ENCODE measurements at places on chromosomes 3 and 15.

DNA sequence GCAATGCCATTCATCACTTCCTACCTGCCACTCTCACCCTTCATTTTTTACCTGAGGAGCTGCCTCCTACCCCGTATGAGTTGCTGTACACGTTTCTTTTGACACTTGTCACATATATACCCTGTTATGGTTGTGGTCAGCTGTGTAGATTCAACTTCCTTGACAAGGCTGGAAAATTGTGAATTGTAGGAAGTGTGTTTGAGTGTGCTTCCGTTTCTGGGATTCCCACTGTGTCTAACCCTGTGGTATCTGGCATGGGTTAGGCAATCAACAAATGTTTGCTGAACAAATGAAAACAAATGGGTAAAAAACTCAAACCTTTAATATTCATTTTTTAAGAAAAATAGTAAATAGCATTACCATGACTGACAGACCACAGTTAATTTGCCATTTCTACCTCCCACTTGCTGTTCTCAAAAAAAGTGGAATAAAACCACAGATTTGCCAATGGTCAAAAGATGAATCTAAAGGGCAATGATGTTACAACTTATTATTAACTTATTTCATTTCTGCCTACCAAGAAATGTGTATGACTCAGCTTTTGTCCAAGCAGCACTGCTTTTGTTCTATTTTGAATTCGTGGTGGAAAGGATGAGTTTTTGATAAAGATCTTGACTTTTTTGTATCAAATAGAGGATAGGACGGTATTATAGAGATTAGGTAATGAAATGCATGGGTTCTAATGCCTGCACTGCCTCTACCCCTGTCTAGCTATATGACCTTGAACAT lies 404.6 kb downstream of the LPP start:
- no peak for DNase-seq

- no peak for DNase-seq
These were observed 112.5 kb downstream of the FOXB1 start for GRCh38 chr15:60116456-60117089.

GRCh38 chr15:39465843-39466749 lies 114.8 kb upstream of the THBS1 start:
- no peak for DNase-seq

GRCh38 chr3:143578810-143579435 lies 269.3 kb downstream of the SLC9A9 start:
- DNase-seq: no peak

GRCh38 chr15:96610757-96611156 lies 280.3 kb downstream of the NR2F2 start:
- DNase-seq: no peak

DNA sequence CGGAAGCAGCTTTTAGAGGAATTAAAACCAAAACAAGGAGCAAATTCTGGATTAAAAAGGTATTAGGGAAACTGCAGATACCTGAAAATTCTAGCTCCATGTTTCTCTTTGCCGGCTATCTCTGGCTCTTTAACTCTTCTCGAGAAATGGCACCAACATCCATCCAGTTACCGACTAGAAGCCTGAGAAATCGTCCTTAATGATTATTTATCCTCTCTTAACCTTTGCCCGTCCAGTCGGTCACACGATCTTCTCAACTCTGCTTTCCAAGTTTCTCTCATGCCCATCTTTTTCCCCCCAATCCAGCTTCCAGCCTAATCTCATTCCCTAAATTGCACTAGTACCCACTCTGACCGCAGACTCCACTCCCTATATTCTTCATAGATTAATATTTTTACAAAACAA lies 596 bp upstream of the SGO1 start:
- DNase-seq: no peak

- no peak for DNase-seq
These were observed 2.0 kb downstream of the FOXP1 start for GRCh38 chr3:71581457-71582035.

DNA sequence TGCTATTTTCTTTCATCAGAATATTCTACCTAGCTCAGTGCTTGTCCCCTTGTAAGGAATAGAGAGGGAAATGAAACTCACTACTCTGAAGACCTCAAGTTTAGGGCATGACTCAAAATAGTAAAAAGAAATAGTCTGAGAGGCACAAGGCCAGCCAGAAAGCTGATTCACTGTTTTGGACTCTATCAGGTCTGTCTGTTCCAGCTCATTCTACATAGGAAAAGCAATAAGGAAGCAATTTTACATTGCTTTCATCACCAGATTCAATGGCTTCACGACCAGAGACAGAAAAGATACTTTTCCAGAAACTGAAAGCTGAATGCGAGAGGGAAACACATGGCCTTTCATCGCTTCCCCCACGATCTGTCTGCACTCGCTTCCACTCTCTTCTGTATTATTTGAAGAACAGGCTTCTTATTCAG lies 276.0 kb downstream of the GBE1 start:
- no peak for DNase-seq

DNA sequence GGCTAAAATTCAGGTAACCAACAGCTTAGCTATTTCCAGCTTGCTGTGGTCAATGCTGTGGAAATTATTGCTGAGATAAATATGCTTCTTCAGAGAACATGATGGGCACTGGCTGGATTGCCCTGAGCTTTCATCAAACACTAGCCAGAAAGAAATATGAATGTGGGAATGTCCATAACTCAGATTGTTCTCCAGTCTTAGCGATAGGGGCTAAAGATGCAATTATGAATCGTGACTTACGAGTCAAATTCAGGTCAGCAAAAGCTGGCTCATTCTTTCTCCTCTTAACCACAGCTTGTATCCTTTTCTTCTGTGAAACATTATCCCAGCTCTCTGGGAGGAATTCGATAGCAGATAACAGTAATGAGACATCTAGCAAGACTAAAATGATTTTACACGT lies 307.6 kb downstream of the RYR3 start:
- DNase-seq: no peak

DNA sequence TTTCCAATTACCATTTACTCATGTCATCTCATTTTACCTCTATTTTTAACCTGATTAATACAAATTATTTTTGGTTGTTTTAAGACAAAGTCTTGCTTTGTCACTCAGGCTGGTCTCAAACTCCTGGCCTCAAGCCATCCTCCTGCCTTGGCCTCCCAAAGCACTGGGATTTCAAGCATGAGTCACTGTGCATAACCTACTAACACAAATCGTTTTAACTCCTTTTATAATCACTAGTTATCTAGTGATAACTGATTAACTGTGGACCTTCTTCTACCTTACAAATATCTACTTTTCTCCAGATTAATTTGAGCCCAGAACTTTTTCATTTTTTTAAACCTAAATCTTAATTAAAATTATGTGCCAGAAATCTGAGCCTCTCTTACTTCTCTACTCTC lies 4.6 kb downstream of the ATP13A3 start:
- DNase-seq: no peak

DNA sequence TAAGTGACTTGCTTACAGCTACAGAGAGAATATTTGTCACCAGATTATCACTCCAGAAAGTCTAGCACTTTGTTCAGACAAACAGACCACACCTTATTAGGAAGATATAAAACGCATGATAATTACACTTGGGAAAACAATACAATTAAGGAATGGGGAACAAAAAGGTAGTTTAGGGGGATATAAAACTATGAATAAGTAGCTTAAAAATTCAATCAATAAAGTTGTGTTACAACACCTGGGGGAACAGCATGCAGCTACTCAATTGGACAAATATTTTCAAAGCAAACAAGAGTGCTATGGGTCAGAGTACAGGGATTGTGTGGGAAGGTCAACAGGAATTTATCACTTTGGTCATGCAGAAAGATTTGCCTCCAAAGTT lies 15.1 kb downstream of the CLDN1 start:
- no peak for DNase-seq

GRCh38 chr15:63559753-63560152 lies 37.4 kb upstream of the FBXL22 start:
- no peak for DNase-seq

DNA sequence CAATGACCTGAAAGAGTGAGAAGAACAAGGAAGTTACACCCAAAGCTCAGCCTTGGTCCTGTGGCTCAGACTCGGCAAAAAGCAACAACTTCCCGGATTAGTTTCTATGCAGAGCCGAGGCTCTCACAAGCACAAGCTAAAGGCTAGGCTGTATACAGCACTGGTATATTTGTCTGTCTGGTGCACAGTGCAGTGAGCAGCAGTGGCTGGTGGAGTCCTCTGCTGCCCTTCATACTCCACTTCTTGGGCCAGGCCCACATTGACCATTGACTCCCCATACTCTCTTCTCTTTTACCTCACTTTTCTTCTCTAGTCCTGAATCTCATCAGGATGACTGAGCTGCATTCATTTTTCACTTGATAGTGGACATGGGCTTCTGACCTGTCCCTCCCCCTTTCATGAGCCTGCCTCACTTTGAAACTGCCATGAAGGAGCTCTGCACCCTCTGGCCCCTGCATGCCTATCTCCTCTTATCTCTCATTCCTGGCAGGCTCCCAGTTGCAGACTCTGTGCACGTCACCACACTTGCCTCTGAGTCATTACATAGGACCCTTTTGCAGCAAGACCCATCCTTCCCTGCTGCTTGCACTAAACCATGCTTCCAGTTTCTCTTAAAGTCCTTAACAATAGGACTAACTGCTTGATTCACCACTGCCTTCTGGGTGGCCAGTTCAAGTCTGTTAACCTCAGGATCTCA lies 379.3 kb downstream of the NTRK3 start:
- DNase-seq: no peak

DNA sequence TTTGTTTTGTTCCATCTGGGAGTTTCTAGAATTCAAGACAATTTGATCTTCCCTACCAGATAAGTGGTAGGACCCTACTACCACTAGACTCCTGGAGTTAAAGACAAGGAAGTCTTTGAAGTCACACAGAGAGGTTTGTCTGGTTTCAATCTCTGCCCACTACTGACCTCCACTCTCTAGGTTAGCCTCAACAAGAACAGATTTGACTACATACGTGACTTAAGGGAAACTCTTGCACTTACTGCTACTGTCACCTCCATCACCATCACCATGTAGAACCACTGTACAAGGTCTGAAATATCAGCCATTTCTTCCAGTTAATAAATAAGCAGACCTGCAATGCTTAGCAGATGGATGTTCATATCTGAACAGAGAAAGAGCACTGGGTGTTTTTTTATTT lies 148.3 kb upstream of the ARHGEF26 start:
- no peak for DNase-seq

GRCh38 chr3:36511791-36512486 lies 131.6 kb downstream of the STAC start:
- DNase-seq: no peak

GRCh38 chr15:96064351-96064756 lies 266.1 kb upstream of the NR2F2 start:
- no peak for DNase-seq

- no peak for DNase-seq
These were observed 63.5 kb downstream of the FEM1B start for GRCh38 chr15:68340726-68341671.

GRCh38 chr15:24865303-24865702 lies 89.5 kb upstream of the SNRPN start:
- no peak for DNase-seq

DNA sequence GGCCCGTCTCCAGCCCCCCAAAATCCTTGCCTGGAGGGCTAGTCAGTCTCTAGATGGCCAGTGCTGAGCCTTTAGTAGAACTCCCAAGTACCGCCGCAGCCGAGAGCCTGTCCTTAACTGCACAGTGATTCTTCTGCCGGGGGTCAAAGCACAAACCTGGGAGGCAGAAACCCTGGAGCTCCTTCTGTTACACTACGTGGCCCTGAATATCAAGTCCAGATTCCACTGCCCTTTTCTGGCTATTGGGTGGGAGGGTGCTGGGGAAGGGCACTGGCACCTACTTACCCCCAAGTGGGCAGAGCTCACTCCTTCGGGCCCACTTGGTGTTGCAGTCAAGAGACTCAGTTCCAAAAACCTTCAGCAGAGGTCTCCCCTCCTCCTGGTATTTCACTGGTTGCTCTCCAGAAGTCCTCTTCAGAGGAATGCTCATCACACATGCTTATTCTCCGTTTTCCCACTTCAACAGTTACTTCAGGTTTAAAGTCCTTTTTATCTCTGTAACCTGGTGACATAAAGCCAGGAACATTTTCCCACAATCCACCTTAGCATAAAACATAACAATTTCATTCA lies 10.8 kb downstream of the PDHB start:
- DNase-seq: no peak

DNA sequence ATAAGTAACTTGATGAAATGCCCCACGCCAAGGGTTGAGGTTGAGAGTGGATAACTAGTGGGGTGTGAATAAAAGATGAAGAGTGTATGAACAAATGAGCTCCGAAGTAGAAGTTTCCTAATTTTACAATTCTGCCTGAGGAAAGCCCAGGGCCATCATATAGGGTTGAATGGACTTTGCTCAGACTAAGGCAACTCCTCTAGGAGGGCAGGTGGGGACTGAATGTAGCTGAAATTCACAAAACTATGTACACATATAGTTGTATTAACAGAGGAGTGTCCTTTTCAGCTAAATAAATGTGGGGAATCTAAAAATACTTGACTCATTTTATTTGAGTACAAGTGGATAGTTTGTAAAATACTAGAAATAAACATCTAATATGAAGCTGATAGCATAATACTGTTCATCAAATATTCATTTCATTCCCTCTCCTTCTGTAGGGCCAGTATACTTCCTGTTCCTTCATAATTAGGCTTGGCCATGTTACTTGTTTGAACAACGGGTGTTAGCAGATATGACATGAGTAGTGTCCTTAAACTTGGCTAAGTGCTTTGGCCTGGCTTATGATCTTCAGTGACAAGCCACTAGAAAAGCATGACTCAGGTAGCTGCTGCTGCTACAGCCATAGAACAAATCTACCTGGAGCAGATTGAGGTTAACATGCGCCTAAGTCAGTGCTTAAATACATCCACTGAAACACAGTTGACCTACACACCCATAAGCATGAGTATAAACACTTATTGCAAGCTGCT lies 26.5 kb downstream of the PLSCR1 start:
- no peak for DNase-seq

- DNase-seq: no peak
These were observed 1.0 kb downstream of the PAK2 start for GRCh38 chr3:196740481-196741248.

DNA sequence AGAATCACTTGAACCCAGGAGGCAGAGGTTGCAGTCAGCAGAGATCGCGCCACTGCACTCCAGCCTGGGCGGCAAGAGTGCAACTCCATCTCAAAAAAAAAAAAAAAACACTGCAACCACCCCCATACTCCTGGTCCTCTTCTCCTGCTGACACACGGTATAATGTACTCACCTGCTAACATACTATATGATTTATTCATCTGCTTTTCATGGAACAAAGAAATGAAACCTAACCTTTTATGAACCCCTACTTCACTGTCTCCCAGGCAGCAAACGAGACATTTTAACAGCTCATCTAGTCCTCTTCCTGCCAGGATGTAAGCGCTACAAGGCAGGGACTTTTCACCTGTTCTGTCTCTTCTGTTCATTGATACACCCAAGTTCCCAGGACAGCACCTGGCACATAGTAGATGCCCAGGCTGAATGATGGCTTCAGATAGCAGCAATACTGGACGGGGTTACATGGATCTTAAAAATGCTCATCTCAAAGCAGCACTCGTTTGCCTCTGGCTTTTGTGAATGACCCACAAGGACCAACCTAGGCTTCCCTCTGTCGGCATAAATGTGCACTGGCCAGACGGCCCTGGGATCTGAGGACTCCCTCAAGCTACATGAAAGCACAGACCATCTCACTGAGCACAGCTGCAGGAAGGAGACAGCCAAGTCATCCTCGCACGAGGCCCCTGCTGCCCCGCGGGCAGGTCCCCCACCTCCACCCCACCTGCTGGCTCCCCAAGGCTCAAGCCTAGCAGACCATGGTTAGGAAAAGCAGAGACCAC lies 20.3 kb downstream of the XXYLT1 start:
- no peak for DNase-seq

GRCh38 chr3:78978037-78978436 lies 789.8 kb downstream of the ROBO1 start:
- DNase-seq: no peak

Data from stimulated activated CD8-positive, alpha-beta memory T cell treated with anti-CD3 and anti-CD28 coated beads, Interleukin-4, amount 100 ng/mL, for 1 hour (primary cell).